ENCODE measurements at places on chromosomes 12 and 14.

DNA sequence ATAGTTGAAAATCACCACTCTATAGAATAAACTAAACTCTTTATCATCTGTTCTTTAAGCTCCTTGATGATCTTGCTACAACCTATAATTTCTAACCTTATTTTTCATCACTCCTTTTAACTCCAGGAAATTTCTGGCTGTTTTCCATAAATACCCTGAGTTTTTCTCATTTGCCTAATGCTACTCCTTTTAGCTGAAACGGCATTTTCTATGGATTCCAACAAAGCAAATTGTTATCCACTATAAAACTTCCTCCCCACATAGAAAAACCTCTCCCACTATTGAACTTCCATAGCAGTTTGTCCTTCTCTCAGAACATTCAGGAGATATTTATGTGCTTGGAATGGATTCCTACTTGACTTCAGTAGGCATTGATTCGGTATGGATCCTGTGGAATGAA, 122.8 kb downstream of the SLC41A2 start:
- DNase-seq = no peak

DNA sequence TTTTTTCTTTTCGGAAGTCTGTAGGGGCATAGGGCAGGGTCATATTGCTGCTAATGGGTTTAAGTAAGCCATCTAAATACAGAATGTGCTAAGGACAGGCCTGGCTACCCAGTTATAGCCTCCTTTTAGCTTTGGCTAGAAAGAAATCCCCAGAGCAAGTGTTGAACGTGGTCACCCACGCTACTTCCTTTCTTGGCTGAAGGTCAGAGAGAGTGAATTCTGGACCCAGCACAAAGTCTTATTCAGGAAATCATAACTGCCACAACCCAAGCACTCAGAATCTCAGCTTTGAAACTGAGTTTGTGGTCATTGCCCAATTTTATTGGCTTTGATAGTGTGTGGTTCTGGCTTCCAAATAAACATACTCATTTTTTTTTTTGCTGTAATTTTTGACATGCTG, 542.1 kb upstream of the ATP2B1 start:
- DNase-seq = no peak

GRCh38 chr12:110778833-110779577, 36.3 kb upstream of the PPP1CC start:
- no peak for DNase-seq

GRCh38 chr14:38233218-38233617, 22.7 kb downstream of the CLEC14A start:
- no peak for DNase-seq

GRCh38 chr14:65117769-65118745, 15.7 kb upstream of the MAX start:
- no peak for DNase-seq

DNA sequence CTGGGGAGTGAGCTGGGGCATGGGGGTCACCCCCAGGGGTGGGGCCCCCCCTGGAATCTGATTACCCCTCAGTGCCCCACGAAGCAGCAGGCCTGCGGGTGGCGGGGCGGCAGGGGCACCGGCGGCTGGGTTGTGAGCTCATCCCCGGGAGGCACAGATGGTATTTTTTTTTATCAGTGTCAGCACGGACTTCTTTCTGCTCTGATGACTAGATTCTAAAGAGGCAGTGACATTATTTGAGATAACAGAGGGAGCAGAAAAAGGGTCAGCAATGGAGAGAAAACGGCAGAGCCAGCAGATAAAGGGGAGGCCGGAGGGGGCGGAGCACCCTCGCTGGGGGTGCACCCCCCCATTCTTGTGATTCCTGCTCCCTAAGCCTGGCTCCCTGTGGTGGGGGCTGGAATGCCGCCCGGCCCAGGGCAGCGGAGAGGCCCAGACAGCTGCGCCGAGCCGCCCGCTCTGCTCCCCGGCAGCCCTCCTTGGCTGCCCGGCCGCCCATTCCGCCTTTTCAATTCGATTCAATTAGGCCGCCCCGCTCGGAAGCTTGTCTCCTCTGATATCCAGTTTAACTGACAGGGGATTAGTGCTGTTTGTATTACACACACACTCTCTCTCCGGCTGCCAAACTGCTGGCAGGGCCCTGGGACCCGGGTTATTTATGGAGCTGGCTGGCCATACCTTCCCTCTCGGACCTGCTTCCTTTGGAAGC, 32.9 kb downstream of the MVK start:
- no peak for DNase-seq

GRCh38 chr12:132700212-132700822, 10.3 kb upstream of the PGAM5 start:
- no peak for DNase-seq

GRCh38 chr12:22459838-22460490, 84.4 kb downstream of the C2CD5 start:
- no peak for DNase-seq

- DNase-seq = no peak
Observed at GRCh38 chr12:127742231-127742630, 524.7 kb upstream of the TMEM132C start.

- DNase-seq = no peak
Observed at GRCh38 chr12:90995010-90995409, 9.8 kb downstream of the EPYC start.

- no peak for DNase-seq
Observed at GRCh38 chr12:29354954-29355353, 26.0 kb downstream of the ERGIC2 start.

DNA sequence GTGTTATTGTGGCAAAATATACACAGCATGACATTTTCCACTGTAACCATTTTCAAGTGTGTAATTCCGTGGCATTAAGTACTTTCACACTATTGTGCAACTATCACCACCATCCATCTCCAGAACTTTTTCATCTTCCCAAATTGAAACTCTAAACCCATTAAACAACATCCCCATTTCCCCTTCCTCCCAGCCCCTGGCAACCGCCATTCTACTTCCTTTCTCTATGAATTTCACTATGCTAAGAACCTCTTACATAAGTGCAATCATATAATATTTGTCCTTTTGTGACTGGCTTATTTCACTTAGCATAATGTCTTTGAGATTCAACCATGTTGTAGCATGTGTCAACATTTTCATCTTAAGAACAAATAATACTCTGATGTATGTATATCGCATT, 67.8 kb upstream of the PYGL start:
- no peak for DNase-seq

DNA sequence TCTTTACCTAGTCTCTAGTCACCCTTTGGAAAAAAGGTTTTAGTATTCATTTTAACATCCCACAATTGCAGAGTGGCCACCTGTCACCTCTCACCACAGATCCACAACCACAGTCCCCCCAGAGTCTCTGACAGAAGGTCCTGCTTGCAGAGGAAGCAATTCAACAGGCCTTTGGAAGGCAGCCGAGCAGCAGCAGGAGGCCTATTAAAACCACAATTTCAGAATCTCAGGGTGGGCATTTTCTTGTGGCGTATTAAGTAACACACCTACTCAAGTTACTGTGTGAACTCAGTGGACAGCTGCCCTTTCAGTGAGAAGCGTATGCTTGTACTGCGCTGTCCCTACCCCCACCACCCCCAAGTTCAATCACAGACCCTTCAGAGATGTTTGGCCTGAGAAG, 234.0 kb upstream of the HMGA2 start:
- DNase-seq = no peak

- DNase-seq = peak; percentile 33
Observed at GRCh38 chr12:111570084-111570961, 28.8 kb downstream of the ATXN2 start.

GRCh38 chr12:9750276-9751203, 10.2 kb downstream of the CD69 start:
- no peak for DNase-seq

DNA sequence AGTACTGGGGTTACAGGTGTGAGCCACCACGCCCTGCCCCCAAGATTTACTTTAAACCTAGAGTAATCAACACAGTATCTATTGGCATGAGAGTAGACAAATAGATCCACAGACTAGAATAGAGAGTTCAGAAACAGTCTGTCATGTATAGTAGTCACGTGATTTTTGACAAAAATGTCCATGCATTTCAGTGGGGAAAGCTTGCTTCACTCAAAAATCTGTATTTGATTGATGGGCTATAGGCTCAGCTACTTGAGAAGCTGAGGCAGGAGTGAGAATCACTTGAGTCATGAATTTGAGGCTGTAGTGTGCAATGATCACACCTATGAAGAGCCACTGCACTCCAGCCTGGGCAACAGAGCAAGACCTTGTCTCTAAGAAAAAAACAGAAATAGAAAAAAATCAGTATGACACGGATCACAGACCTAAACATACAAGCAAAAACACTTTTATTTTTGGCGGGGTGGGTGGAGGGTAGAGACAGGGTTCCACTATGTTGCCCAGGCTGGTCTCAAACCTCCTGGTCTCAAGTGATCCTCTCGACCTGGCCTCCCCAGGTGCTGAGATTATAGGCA, 7.6 kb upstream of the ORAI1 start:
- DNase-seq = no peak

GRCh38 chr12:123233505-123234308, 471 bp downstream of the MTRFR start:
- no peak for DNase-seq

- DNase-seq = no peak
Observed at GRCh38 chr14:33282331-33283230, 343.9 kb downstream of the NPAS3 start.

DNA sequence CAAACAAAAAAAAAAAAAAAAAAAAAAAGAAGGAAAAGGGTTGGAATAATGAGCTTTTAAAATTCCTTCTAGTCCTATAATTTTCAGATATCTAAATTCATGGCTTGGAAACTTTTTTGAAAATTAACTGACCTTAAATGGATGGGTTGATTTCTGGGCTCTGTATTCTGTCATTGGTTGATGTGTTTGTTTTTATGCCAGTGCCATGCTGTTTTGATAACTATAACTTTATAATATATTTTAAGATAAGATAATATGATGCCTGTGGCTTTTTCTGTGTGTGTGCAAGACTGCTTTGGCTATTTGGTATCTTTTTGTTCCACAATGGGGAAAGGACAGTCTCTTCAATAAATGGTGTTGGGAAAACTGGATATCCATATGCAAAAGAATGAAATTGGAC, 7.3 kb downstream of the OR10G3 start:
- DNase-seq = no peak

DNA sequence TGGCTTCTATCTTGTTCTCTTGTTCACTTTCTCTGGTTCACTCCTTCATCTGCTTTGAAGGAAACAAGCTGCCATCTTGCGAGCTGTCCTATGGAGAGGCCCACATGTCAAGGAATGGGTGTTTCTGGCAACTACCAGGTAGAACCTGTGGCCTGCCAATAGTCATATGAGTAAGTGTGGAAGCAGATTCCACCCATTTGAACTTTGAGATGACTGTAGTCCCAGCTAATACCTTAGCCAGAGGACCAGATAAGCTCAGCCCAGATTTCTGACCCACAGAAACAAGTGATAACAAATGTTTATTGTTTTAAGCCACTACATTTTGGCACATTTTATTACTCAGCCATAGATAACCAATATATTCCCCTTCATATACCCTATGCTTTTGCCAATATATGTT, 4.0 kb upstream of the SLC38A2 start:
- no peak for DNase-seq

DNA sequence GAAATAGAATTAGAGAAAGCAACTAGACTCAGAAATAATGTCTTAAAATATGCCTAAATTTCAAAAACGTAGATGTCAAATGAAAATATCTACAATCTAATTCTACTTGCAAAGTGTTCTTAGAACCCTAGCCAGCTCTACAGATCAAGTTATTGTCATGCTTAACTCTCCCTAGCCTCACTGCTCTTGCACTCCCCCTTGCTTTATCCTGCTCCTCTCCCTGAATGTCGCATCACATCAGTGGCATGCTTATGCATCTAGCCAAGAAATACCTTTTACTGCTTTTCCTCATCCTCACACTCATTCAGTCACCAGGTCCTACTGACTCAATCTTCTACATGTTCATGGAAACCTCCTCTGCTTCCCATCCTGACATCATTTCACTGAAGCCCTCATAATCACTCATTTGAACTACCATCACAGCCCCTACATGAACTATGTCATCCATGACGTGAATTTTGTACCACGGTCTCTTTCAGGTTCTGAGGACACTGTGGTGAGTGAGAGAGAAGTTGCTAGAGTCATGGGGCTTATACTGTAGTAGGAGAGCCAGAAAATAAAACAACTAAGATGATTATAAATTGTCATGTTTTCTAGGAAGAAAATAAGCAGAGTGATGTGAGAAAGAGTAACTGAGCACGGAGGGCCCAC, 22.6 kb upstream of the CRACR2A start:
- DNase-seq = no peak

DNA sequence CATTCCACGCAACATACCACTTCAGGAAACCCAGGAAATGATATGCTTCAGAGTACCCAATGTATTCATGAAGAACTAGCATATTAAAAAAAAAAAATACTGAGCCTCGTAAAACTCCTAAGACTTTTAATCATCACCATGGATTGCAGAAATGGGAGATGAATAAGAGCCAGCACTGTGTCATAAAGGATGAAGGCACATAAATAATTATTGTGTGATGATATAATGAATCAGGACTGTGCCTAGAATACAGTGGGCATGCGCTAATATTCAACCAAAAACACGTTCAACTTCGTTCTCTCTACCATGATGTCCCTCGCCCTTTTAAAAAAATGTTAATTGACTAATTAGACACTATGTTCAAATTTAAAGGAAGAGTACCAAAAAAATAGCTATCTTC, 68.7 kb downstream of the CIT start:
- DNase-seq = peak; percentile 68

DNA sequence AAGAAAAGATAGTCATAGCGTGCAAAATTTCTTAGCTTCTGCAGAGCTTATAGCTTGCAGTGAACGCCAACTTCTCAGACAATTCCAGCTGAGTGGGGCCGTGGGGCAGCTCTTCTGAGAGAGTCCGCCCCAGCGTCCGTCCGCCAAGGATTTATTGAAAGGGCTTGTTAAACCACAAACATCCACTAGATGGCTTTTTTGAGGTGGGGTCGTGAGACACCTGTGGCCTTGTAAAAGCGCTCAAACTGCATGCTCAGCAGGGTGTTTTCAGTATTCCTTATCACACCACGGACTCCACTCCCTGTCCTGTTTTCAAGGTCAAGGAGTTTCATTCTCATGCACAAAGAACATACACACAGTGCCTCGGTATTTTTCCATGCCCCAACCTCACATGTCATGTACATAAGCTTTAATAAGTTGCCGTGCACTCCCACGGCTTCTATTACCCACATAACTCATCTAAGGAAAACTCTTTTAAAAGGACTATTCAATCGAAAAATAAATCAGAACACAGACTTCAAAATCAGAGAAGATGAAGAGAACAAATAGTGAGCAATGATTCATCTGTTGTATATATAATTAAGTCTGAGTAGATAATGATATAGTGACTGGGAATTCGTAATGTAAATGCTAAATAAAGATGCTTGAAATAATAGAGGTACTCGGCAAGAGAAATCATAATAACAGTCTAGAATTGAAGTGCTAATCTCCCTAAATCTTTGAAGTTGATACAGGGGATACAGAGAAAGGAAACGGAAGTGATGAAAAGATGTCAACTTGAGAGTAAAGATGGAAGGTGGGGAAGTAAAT, 46.7 kb downstream of the WBP11 start:
- DNase-seq = no peak

- no peak for DNase-seq
Observed at GRCh38 chr12:19151298-19151697, 21.8 kb downstream of the PLEKHA5 start.
